ENCODE measurements at places on chromosomes 16 and 17.

DNA sequence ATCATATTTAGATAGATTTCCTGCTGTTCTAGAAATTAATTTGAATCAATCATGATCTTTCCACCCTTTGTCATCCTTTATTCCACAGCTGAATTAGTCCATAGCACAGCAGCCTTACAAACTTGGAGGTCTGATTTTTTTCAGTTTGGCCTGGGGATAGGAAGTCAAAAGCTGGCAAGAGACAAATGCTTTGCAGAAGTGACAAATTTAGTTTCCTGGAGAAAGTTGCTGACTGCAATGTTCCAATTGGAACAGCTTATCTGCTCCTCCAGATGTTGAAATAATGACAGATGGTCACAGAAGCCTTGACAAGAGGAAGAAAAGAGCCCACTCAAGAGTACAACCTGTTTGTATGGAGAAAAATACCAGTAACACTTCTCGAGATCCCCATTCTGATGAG is 1276.1 kb upstream of the CDH8 start:
- no peak for DNase-seq

- DNase-seq, result no peak
Observed at GRCh38 chr17:16423226-16423872, 8.0 kb downstream of the TRPV2 start.

GRCh38 chr16:58451945-58452401 is 48.0 kb upstream of the NDRG4 start:
- DNase-seq, result no peak

DNA sequence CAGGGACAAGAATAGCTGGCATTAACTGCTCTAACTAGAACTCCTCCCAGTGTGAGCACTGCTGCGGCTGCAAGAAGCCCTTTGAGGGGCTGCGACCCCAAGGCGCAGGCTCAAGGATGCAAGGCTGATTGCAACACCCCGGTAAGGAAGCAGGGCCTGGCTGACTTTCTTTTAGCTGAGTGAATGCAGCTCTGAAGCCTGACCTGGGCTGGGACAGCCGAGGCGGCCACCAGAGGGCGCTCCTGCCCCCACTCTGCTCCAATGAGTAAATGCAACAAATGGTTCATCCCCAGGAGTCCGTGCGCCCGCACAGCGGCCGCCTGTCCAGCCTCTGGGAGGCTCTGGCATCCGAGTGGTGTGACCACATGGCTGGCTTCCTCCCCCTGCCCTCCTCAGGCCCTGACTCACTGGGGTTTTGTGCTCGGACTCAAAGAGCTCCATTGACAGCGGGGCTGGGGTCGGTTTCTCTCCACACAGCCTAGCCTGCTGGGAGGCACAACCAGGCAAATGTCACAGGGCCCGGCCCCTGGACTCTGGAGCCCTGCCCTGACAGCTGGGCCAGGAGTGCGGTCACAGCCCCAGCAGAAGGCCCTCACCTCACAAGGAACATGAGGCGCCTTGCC is at the start of gene SMIM5:
Gene SMIM5 (plus strand): TSS at position 572 of the 623 bp plus-strand sequence. CDS start 6,768 bp downstream, outside the sequence.
- DNase-seq, result peak; percentile 71

DNA sequence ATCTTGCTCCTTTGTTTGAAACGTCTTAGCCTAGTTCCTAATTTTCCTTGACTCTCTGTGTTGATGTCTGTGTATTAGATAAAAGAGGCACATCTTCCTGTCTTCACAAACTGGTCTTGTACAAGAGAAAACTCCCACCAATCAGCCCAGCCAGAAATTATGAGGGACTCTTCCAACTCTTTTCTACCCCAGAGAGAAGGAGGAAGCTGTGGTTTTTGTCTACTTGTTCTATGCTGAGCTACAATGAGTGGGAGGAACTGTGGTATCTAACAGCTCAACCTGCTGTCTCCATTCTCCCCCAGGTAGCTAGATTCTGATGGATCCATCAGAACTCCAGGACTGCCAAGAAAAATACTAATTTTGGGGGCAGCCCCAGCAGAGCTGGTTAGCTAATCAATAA is 392.5 kb downstream of the HS3ST3B1 start:
- DNase-seq, result no peak

GRCh38 chr17:6587310-6587709 is 31.0 kb upstream of the PITPNM3 start:
- no peak for DNase-seq

DNA sequence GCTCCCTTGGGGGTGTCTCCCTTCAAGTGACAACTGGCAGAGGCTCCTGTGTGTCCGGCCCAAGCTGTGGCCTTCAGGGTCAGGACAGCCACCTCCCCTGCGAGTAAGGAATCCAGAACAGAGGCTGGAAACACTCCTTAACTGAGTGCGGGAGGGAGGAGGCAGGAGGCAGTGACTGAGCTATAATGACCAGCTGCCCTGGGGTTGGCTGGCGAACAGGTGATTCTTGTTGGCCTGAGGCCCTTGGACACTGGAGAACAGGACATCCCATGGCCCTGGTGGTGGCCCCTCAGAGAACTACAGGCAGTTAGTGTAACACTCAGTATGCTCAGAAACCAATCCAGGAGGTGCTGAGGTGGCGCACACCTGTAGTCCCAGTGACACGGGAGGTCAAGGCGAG is 9.4 kb upstream of the SNAI3 start:
- no peak for DNase-seq

- DNase-seq, result no peak
Observed at GRCh38 chr17:72822358-72823023, 270.0 kb downstream of the SLC39A11 start.

DNA sequence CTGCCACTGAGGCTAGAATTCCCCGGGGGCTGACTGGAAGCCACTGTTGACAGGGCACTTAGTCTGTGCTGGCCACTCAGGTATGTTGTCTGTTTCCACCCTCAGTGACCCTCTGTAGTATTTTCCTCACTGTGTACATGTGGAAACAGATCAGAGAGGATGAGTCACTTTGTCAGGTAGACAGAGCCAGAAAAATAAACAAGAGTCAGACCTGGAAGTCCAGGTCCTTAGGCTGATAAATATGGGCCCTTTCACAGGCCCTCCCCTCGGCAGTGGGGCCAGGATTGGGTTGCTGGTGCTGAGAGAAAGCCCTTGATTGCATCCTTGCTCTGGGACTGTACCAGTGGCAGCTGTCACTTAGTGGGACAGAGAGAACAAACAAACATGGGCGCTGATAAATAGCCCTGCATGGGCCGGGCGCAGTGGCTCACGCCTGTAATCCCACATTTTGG is 21.3 kb downstream of the PGS1 start:
- no peak for DNase-seq

DNA sequence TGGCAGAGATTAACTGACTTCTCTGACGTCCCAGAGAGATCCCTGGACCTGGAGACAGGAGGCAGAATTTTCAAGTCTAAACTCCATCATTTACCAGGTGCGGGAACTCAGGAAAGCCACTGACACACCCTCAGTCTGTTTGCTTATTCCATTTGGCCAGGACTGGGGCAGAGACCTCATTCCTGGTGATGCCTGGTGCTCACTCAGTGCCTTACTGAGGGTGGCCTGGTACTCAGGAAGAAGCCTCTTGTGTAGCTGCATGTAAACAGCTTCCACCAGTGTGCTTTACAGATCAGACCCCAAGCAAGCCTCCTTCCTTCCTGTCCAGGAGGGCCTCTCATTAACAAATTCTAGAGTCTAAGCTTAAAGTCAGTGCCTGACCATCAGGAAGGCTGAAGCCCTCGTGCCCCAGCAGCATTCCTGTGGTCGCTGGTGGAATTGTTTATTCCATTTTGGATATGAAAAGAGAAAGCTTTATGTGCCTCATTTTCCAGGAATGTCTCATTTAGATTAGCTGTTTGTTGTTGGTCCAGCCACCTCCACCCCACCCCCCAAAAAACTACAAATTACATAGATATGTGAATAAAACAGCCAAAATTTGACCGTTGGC is 236.1 kb upstream of the CDH5 start:
- no peak for DNase-seq

- no peak for DNase-seq
Observed at GRCh38 chr17:12853921-12854320, 64.6 kb downstream of the ARHGAP44 start.

GRCh38 chr16:75207831-75208230 is 870 bp upstream of the CTRB2 start:
- DNase-seq, result no peak

DNA sequence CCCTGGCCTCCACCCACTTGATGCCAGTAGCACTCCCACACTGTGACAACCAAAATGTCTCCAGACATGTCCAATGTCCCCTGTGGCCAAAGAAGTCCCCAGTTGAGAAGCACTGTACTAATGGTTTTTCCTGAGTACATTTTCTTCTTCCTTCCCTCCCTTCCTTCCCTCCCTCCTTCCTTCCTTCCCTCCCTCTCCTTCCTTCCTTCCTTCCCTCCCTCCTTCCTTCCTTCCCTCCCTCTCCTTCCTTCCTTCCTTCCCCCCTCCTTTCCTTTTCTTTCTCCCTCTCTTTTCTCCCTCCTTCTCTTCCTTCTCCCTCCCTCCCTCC is 76.7 kb upstream of the CDC42EP4 start:
- DNase-seq, result no peak

GRCh38 chr17:34626121-34626681 is 46.8 kb downstream of the TMEM132E start:
- DNase-seq, result no peak

DNA sequence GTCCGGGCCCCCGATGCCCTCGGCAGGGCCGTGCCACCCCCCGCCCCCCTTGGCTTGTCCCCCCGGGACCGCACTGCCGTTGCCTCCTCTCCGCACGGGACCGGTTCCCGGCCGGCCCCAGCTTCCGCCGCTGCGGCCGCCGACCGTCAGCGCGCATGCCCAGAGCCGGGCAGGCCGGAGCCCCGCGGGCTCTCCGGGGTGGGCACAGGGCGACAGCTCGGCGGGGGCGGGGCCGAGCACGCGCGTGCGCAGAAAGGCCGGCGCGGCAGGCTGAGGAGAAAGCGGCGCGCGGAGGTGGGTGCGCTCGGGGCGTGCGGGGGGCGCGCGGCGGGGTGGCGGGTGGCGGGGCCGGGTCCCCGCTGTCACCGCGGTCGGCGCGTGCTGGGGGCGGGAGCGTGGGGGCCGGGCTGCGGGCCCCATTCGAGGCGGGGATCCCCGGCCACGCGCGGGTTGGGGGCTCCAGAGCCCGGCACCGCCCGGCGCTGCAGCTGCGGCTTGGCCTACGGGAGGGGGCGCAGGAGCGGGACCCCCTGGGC is at the start of gene TBC1D24:
Gene TBC1D24 (plus strand): TSS at position 251 of the 536 bp plus-strand sequence. CDS start 21,022 bp downstream, outside the sequence.
- peak; percentile 62 for DNase-seq

DNA sequence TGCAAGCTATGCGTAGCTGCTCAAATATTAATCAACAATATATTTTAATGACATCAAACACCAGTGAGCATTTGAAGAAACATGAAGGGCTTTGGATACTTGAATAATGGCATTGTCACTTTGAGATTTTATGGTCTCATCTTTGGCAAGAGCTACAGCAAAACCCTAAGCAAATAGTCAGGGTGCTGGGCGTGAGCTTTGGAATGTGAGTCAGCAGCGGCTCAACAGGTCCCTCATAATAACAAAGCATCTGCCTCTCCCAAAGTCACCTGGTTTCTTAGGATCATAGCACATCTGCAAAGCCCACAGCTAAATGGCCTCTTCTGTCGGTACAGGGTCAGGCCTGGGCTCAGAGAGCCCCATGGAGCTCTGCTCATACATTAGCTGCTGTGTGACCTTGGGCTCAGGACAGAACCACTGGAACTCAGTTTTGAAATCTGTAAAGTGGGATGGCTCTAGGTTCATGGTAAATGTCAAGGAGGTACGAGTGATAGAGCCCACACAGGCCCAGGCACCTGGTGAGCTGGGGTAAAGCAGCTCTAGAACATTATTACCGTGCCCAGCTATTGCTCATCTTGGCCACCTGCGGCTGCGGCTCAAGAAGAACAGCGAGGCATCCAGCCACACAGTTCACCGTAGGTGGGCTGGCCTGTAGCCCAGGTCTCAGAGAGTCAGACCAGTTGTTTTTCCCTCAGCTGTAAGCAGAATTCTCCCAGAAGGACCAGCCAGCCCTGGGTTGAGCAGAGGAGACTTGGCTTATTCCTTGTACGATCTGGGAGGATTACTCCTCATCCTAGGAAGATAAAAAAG is 544.5 kb upstream of the CDH11 start:
- no peak for DNase-seq

DNA sequence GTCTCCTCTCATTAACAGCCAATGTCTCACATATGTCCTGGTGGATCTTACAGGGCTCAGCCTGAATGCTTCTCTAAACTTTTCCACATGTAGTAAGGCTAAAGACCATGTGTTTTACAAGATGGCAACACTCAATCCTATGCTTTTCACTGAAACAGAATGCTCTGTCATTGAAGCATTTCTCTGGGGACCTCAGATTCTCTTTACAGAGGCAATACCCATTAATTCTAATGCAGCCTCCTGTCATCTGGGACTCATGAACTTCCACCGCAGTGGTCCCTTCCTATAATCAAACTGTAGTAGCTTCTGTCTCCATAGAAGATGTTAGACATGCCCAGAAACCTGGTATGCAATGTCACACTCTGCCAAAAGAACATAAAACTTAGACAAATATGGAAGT is 926.6 kb upstream of the RBFOX1 start:
- no peak for DNase-seq

- DNase-seq, result no peak
Observed at GRCh38 chr16:47519996-47520679, 59.0 kb downstream of the PHKB start.

GRCh38 chr17:65278820-65279184 is 141.6 kb downstream of the RGS9 start:
- no peak for DNase-seq

DNA sequence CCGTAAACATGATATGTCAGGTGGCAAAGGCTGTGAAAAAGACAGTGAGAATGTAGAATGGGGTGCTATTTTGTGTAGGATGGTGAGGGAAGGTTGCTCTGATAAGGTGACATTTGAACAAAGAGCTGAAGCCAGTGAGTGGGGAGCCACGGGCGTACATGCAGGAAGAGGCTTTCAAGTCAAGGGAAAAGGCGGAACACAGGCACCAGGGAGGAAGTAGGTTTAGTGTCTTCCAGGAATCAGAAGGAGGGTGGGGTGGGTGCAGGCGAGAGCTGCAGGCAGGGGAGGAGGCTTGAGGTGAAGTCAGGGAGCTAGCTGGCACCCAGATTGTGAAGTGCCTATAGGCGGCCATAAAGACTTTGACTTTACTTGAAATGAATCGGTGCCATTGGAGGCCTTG is 14.1 kb downstream of the ZFP90 start:
- DNase-seq, result no peak

GRCh38 chr16:21694609-21695008 is 30.8 kb downstream of the OTOA start:
- DNase-seq, result no peak

DNA sequence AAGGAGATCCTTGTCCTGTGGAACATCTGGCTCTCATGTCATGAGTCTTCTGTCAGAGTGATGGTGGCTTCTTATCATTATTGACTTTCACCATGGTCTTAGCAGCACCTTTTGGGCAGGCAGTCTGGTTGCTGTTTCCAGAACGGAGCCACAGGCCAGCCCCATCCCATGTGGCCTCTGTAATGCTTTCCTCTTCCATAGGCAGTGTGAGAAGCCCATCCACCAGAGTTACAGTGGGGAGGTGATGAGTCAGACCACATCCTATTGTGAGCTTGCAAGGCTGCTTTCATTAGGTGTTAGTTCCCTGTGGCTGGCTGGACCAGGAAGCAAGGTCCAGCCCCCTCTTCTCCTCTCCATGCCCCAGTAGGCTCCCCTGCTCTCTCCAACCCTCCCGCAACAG is 30.8 kb upstream of the SPACA3 start:
- DNase-seq, result no peak

- DNase-seq, result no peak
Observed at GRCh38 chr16:56109205-56109604, 82.1 kb upstream of the GNAO1 start.

GRCh38 chr16:83269048-83269447 is 538.7 kb upstream of the HSBP1 start:
- no peak for DNase-seq
